ENCODE measurements at places on chromosomes 2 and 18.

- no peak for DNase-seq
Observed at GRCh38 chr2:240430595-240430994, 4.9 kb upstream of the GPC1 start.

GRCh38 chr2:160892204-160892603, 268.0 kb upstream of the TANK start:
- DNase-seq: no peak

- DNase-seq: no peak
Observed at GRCh38 chr2:138177693-138178092, 213.4 kb downstream of the HNMT start.

GRCh38 chr2:100178085-100178788, 35.8 kb upstream of the AFF3 start:
- DNase-seq: no peak

- DNase-seq: no peak
Observed at GRCh38 chr2:232927793-232928550, 57.9 kb downstream of the SNORC start.

- DNase-seq: no peak
Observed at GRCh38 chr18:32300914-32301313, 111.1 kb downstream of the MEP1B start.

GRCh38 chr2:213751446-213751845, 467.2 kb downstream of the SPAG16 start:
- DNase-seq: no peak

GRCh38 chr2:201661366-201661765, 18.1 kb upstream of the TMEM237 start:
- no peak for DNase-seq

DNA sequence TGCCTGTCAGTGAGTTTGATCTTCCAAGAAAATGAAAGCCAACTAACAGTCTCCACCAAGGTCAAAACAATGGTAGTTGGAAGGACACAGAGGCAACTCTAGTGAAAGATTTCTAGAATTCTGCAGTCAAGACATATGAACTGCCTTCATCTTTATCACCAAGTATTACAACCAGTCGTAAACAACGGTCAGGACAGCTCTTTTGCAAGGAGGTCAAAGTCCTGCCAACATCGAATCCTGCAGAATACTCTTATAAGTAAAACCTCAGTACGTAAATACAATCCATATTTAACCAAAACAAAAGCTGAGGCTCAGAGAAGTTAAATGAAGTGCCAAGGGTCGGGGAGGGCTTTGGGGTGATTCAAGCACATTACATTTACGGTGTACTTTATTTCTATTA, 3.1 kb downstream of the FEZ2 start:
- DNase-seq: no peak

- no peak for DNase-seq
Observed at GRCh38 chr2:126661702-126662500, 5.9 kb downstream of the GYPC start.

- no peak for DNase-seq
Observed at GRCh38 chr18:59767732-59768131, 70.5 kb upstream of the CCBE1 start.

GRCh38 chr2:121049131-121049530, 235.9 kb downstream of the TFCP2L1 start:
- no peak for DNase-seq

DNA sequence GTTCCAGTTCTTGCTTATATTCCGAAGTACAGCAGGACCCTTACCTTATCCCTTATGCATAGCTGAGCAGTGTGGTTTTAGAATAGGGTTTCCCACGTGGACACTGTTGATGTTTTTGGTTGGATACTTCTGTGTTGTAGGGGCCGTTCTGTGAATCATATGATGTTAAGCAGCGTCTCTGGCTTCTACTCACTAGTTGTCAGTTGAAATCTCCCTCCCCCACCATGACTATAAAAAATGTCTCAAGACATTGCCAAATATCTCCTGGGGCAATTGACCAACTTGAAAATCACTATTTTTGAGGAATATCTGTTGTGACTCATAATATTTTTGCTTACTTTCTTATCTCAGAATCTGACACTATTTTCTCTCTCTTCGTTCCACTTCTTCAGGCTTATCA, 713.7 kb downstream of the TSN start:
- DNase-seq: no peak

DNA sequence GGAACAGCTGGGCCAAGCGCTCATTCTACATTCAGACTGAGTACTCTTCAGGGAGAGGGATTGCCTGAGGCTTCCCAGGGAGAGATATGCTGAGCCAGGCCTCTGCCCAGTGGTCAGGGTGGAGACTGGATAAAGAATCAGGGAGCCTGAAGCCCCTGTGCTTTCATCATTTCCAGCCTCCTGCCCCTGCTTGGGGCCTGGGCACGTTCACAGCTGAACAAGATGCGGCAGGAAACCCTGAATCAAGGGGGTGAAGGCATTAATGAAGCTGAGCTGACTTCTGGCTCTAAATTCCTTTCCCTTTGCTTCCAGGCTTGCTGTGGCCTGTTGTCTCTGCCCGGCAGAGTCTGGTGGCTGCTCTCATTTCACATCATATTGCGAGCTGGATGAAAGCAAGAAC, 35.0 kb downstream of the RPL37A start:
- DNase-seq: no peak

- DNase-seq: peak; percentile 59
Observed at GRCh38 chr2:154713675-154714074, 15.2 kb downstream of the KCNJ3 start.

- DNase-seq: no peak
Observed at GRCh38 chr18:23568281-23569138, 17.8 kb downstream of the NPC1 start.

GRCh38 chr2:218027426-218028188, 24.8 kb upstream of the TNS1 start:
- DNase-seq: no peak

GRCh38 chr2:207504513-207505170, 25.1 kb upstream of the CREB1 start:
- DNase-seq: peak; percentile 68

DNA sequence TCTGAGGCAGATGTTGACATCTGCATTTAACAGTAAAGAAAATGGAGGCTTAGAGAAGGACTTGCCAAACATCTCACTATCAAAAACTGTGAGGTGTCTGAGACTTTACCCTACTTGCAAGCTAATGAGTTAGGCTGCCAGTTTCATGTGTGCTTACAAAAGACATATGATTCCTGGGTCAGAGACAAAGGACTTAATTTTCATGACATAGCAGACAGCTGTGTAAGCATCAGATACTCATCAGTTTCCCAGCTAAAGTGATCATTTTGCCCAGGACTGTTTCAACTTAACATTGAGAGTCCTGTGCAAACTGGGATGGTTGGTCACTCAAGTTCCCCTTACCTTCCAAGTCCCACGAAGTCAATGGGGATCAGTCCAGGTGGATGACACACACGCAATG, 18.9 kb upstream of the DAPL1 start:
- DNase-seq: no peak

DNA sequence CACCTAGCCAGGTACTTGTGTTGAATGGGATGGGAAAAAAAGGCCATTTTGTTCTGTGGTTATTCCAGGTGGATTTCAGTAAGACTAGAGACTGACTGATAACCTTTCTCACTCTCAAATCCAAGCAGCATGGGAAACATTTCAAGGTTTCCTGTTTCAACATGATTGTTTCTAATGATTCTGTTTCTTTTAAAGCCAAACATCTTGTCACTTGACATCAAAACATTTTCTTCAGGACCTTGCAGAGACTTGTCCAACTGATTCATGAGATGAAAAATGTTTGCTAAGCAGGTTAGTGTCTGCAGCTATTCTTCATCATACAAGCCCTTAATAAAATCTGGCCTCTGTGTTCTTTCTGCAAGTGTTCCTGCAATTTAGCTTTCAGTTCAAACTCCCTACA, 456.5 kb upstream of the CWC22 start:
- DNase-seq: no peak

DNA sequence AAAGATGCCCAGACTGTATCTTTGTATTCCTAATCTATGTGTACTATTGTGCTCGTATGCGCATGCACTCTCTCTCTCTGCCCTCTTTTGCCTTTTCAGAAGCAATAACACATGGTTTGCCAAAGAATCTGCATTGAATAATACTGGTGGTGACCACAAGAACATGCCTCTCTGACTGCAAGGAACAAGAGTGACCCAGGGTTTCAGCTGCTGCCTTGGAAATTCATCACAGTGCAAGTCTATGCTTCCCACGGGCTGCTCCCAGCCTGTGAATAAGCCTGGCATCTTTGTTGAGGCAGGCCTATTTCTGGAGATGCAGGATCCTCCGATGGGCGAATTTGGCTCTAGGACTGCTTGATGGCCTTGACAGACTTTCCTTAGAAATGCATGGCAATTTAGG, 689.4 kb upstream of the FANCL start:
- DNase-seq: no peak

DNA sequence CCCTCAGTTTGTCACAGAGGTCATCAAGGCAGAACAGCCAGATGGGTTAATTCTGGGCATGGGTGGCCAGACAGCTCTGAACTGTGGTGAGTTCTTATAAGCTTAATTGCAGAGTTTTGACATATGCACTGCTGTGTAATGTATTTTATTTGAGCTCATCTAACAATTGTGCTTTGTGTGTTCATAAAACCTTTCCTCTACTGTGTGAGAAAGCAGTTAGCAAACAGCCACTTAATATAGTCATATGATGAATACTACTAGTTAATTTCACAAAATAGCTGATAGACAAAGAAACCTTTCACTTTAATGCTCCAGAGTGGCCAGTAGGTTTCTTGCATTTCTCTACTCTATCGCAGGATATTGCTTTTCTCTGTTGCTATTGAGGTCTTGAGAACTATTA, 43.1 kb downstream of the CPS1 start:
- DNase-seq: no peak

DNA sequence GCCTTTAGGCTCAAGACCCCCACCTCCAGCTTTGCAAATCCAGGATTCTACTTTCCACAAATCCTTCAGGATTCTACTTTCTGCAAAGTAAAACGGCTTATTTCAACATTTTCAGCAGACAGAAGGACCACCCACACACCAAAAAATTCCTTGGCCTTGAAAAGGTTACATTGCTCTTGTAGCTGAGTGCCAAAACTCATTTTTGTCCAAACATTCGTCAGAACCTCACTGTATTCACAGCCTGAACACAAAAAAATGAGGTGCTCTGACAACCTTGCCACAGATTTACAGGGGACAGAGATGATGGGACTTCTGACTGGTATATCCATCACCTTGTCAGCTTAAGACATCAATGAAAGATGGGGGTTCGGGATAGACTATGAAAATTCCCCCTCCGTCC, 63.0 kb upstream of the COX7A2L start:
- DNase-seq: no peak

DNA sequence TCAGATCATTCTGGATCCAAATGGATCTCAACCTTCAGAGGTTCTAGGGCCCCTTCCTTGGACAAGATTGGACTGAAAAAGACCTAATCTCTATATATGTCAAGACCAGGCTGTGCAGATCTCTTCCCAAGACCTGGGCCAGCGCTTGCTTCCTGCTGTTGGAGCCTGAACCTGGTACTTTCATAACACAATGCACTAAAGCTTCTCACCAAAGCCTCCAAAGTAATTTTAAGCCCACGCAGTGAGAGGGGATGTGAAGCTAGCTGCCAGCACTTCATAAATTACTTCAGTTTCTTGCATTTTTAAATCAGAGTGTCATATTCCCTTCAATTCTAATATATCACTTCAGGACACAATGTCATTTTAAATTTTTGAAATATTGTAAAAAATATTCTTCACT, 50.7 kb downstream of the LRRC30 start:
- no peak for DNase-seq

DNA sequence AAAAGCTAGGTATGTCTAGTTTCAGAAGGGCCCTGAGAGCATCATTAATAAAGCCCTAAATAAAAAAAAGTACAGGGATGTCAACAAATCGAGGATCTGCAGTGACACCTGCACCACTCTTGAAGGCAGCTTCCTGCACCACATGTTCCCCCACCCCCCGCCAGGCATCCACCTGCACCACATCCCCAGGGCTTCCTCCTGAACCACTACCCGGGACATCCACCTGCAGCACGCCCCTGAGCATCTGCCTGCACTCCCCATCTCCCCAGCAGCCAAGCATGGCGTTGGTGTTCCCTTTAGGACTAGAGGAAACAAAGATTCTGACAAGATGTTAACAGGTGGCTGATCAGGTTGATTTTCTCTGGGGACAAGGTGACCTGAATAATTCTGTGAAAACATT, 55.2 kb downstream of the DLGAP1 start:
- DNase-seq: no peak

DNA sequence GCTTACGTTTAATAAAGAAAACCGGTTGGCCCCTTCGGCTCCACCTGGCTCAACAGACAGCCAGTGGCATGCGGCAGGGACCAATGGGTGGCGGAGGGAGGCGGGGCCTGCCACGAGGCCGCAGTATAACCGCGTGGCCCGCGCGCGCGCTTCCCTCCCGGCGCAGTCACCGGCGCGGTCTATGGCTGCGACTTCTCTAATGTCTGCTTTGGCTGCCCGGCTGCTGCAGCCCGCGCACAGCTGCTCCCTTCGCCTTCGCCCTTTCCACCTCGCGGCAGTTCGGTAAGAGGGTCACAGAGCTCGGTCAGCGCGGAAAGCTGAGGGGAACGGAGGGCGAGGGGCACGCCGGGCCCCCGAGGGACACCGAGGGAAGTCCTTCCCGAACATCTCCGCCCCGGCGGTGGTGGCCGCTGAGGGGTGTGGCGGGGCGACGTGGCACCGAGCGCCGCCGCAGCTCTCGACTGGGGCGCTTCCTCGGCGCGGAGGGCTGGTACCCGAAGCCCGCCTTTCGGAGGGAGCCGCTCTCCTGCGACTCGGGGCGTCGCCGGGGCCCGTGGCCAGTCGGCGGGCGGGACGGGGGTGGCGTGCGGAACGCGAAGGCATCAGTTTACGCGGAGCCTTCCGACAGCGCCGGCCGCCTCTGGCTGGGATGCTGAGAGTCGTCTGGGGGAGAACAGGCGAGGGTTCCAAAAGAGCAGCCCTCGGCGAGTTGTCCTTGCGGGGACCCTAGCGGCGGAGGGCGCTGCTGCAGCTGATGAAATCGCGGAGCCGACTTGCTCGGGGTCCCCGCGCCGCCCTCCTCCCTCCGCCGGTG, at the start of gene MTHFD2:
MTHFD2 (plus strand) TSS at position 155 of the 814 bp plus-strand sequence; CDS start at position 182, 27 bp downstream.
- DNase-seq: peak; percentile 93

All from NCI-H446 (cell line).